Nucleus accumbens (tissue), 56 donors: ENCODE measurements at places on chromosomes 3 and 15.

GRCh38 chr3:166425900-166426611 is 588.8 kb upstream of the BCHE start:
- DNase-seq, result no peak

DNA sequence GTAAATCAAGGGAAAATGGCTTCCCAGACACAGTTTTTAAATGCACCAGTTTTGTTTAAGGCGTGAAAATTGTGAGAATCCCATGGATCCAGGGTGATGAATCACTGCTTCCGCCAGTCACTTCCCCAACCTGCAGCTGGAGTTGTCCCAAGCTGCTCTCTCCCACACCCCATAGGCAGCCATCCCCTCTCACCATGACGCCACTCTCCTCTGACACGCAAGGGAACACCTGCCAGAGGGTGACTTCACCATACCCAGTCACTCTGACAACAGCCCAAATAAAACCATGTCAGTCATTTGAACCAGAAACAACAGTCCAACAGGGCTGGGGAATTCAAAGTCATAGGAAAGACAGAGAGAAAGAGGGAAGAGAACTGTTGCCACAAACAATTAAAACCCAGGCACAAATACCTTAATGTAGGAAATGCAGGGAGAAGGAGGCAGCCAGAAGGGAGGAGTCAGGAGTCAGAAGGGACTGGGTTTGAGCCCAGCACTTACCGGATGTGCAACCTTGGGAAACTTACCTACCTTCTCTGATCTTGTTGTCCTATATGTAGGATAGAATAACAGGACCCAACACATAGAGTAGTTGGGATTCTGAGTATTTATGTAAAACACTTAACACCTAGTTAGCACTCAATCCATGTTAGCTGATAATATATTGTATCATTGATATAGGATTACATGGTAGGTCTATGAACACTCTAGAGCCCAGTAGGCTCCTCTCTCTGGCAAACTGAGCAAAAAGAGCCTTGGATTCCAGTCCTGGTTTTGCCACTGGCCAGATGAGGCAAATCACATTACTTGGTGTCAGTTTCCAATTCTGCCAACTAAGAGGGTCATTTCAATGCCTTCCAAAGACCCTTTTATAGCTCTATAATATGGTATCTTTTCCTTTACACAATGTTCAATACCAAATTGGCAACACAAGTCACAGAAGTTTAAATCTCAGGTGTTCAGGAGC is 326.3 kb upstream of the ICE2 start:
- no peak for DNase-seq

- DNase-seq, result no peak
These were observed 3.7 kb downstream of the ISL2 start for GRCh38 chr15:76340198-76340802.

GRCh38 chr3:40070816-40071215 is 238.7 kb upstream of the EIF1B start:
- no peak for DNase-seq

DNA sequence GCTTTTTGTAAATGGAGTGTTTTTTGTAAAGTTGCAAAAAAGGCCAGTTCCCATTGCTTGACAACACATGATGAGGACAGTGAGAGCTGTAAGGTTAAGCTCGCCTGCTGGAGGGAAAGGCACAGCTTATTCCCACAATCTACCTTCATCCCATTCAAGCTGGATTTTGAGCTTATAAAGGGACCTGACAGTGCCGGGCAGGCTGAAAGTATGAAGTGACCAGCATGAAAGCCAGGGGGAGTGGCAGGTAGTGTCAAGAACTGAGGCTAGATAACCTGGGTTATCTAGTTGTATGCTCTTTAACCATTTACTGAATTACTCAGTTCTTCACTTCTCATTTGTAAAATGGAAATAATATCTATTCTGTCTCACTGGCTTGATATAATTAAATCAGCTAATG is 52.3 kb upstream of the KPNA4 start:
- no peak for DNase-seq

GRCh38 chr3:159174715-159175692 is 373.1 kb downstream of the MFSD1 start:
- DNase-seq, result no peak

DNA sequence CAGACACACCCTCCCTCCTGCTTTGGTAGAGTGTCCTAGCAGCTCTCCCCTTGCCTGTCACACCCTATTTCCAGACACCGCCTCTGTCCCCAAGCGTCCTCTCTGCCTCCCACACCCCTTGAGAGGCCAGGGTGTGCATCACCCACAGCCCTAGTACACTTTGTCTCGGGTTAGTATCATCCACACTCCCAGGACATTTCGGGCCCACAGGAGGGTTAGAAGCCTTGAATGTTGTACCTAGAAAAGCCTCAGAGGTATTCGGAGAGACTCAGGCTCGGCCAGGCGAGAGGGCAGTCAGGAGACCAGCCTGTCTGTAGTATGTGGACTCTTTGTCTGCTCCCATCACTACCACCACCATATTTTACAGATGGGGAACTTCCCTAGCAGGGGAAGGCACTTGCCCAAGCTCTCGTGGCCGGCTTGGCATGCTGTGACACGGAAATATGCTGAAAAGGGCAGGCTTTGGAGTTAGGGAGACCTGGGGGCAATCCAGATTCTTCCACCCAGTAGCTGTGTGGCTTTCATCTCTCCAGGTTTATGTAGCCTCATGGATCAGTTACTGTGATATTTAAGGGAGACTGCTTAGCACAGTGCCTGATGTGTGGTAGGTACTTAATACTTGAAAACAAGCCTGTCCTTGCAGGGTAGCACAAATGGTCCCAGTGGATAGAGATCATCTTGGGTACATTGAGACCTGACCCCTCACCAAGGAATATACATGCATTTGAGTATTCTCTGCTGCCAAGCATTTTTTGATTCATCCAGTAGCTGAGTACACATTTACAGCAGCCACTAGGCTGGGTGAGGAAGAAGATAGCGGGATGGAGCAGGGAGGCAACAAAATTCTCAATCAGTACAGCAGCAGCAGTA is 1.4 kb downstream of the TMEM43 start:
- DNase-seq, result no peak

GRCh38 chr3:135582800-135583199 is 382.7 kb upstream of the PPP2R3A start:
- no peak for DNase-seq

GRCh38 chr15:69462030-69462492 is 9.4 kb downstream of the RPLP1 start:
- DNase-seq, result no peak

- DNase-seq, result no peak
These were observed 158.7 kb downstream of the SUCLG2 start for GRCh38 chr3:67495751-67496150.

DNA sequence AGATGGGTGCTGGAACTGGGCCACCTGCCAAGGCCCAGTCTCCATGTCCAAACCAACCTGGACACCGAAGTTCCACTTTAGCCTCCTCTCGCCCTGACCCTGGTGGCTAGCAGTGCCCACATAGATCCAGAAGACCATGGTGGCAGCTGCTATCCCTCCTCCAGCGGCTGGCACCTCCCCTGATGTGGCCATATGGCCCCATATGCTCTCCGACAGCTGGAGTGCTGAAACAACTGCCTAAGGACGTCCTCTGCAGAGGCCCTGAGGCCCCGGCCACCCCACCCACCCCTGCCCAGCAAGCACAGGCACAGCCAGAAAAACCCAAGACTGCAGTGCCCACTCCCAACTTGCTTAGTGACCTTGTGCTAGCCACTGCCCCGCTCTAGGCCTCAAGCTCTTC is 182.3 kb upstream of the LINGO1 start:
- DNase-seq, result no peak
